ENCODE measurements at places on chromosomes 12 and 14. TPM values are rescaled to one million over a fixed set of nuclear protein-coding genes. Genes with fewer than 3 reads are reported as not detected.

GRCh38 chr14:60166142-60166541, 944 bp upstream of the DHRS7 start:
- DNase-seq: no peak

DNA sequence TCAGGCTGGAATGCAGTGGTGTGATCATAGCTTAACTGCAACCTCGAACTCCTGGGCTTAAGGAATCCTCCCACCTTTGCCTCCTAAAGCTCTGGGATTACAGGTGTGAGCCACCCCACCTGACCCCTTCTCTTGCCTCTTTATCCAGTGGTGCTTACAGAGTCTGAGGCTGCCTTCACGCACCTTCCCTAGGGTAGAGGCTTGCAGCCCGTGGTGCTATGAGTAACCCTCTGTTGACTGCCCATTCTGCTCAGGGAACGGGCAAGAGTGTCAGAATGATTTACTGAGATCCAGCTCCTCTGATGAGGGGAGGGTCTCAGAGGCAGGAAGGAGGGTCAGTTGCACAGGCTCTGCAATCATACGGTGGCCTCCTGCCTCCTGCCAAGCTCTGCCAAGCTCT, 125.1 kb upstream of the TBX3 start:
- DNase-seq: no peak

DNA sequence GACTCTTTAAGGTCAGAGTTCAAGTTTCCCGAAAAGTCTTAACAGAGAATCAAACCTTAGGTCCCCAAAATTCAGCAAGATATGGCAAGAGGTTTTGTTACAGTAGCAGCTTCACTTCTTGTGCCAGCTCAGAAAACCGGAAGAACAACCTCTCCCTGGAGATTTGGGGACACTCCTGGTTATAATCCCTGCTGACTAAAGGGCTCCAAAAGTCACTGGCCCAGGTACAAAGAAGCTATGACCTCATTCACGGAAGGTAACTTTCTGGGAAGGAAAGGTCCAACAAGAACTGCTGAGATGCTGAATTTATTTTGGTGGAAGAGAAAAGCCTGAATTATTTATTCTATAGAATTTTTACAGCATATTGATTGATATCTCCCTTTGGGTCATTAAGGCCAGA, 55.6 kb upstream of the DIO2 start:
- no peak for DNase-seq

- DNase-seq: no peak
These were observed 16.5 kb downstream of the SCNN1A start for GRCh38 chr12:6358881-6359280.

GRCh38 chr14:61033054-61033453, 52.0 kb downstream of the SLC38A6 start:
- DNase-seq: no peak

- DNase-seq: no peak
These were observed 153.0 kb downstream of the PHETA1 start for GRCh38 chr12:111215881-111216280.

- no peak for DNase-seq
These were observed 18.9 kb downstream of the PYROXD1 start for GRCh38 chr12:21456291-21456780.

GRCh38 chr12:56160193-56160763, 2.1 kb downstream of the MYL6 start:
- no peak for DNase-seq

- no peak for DNase-seq
These were observed 57.5 kb downstream of the MSRB3 start for GRCh38 chr12:65335981-65336380.

Gene FLRT2
- not detected for total RNA-seq

Gene TOMM20L
- not detected for total RNA-seq

Gene RILPL2
- total RNA-seq: 7.4 TPM

Gene CLEC1B
- not detected for total RNA-seq
